Type B pancreatic cell (in vitro differentiated cells): ENCODE measurements at places on chromosomes 13 and 19.

- no peak for DNase-seq
These were observed 10.0 kb downstream of the NDUFB7 start for GRCh38 chr19:14561847-14562351.

- DNase-seq: no peak
These were observed 16.2 kb downstream of the EGLN2 start for GRCh38 chr19:40815223-40815622.

DNA sequence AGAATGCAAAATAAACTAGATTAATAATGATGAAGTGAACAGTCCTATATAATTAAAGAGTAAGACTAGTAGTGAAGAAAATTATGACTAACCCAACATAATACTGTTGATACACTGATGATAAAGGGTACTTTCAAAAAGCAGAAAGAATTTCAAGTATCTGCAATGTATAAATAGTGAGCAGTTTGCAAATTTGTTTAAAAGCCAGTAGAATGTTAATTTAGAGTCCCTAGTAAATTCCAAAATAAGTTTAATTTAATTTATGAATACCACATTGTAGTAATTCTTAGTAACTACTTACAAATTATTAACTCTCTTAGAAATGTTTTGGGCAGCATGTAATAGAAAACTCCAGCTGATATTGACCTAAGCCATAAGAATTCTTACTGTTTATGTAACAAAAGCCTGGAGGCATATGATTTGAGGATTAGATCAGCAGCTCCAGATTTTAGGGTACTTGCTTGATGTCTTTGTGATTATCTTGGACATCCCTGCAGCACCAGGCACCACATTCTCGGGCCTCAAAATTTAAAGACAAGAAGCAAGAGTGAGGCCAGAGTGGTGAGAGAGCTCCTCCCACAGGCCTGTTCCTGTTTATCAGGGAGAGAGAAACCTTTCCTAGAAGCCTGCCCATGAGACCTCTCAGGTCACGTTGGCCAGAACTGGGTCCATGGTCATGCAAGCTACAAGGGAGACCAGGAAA lies 67.6 kb upstream of the TDRD3 start:
- DNase-seq: no peak

DNA sequence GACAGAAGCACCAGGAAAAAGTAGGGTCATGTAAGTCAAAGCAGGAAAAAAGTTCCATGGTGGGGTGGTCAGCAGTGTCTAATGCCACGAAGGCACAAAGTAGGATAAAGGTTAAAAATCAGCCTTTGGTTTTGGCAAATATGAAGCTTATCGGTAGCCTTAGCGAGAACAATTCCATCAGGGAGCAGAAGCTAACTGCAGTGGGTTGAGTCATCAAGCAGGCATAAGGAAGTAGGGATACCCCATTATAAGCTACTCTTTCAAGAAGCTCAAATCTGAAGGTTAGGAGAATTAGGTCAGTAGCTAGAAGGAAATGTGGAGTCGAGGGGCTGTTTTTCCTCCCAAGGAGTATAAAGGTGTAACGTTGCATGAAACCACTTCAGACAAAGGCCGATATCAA lies 57.5 kb upstream of the USPL1 start:
- DNase-seq: no peak

GRCh38 chr13:59885076-59885475 lies 278.7 kb downstream of the DIAPH3 start:
- no peak for DNase-seq

DNA sequence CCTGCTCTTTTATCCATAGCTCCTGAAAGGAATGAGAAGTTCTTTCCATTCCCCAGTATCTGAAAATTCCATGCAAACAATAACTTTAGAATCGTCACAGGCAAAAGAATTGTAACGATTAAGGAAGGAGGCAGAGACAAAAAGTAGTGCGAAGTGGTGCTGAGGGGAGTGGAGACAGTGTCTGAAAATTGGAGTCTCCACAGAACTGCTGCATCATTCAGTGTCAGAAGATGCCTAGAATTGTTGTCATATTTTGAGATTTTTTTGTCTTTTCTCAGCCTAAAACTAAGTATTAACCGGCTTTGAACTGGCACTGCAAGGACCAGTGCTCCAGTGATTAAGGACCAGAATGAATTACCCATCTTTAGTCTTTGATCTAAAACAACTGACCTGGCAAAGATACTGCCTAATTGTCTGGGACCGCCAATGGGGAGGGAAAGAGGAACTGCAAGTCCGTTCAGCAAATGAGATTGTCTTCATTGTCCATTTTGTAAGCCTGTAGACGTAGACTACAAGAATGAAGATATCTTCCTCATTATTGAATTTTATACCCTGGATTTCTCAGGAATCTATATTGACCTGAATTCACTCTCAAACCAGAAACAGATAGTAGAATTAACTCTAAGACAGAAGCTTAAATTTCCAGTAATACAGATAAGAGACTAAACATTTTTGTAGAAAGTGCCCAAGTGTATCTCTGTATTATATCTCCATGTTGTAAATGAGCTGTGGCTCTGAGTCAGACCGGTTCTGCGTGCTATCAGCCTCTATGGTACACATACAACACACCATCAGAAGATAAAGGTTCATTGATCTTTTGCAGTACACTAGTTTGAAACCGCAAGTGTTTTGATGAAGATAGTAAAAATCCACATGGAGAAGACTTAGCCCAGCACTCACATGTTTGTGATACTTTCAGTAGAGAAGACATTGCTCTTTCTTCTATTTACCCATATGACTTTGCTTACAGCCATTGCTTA lies 293.2 kb downstream of the EFNB2 start:
- no peak for DNase-seq

DNA sequence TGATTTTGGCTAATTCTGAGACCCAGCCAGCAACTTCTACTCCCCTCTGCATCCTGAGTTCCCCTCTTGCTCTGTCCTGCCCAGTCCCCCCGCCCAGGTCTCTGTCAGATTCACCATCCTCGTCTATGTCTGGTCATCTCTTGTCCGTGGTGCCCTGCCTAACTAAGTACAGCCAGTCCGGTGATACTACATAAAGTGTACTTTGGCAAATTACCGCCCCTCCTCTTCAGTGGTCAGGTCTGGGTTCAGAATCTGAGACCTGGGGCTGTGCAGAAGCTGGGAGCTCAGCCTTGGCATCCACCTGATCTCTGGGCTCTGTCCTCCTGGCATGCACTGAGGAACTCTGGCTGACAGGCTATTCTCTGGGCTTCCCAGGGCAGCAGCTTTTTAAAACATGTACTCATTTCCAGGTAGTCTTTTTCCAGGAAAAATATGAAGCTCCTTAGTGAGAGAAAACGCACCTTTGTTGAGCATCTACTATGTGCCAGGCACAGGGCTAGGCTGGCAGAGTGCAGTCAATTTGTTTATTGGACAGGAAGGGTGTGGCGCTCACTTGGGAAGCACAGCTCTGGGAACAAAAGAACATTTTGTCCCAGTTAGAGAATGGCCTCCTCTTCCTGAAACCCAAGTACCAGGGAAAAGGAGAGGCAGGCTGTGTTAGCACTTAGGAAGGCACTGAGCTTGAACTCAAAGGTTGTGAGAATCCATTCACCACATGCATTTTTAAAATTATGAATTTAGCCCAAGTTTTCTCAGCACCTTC lies 88.9 kb downstream of the TSHZ3 start:
- peak; percentile 43 for DNase-seq

- DNase-seq: no peak
These were observed 1058.2 kb downstream of the PCDH9 start for GRCh38 chr13:66171920-66172319.

DNA sequence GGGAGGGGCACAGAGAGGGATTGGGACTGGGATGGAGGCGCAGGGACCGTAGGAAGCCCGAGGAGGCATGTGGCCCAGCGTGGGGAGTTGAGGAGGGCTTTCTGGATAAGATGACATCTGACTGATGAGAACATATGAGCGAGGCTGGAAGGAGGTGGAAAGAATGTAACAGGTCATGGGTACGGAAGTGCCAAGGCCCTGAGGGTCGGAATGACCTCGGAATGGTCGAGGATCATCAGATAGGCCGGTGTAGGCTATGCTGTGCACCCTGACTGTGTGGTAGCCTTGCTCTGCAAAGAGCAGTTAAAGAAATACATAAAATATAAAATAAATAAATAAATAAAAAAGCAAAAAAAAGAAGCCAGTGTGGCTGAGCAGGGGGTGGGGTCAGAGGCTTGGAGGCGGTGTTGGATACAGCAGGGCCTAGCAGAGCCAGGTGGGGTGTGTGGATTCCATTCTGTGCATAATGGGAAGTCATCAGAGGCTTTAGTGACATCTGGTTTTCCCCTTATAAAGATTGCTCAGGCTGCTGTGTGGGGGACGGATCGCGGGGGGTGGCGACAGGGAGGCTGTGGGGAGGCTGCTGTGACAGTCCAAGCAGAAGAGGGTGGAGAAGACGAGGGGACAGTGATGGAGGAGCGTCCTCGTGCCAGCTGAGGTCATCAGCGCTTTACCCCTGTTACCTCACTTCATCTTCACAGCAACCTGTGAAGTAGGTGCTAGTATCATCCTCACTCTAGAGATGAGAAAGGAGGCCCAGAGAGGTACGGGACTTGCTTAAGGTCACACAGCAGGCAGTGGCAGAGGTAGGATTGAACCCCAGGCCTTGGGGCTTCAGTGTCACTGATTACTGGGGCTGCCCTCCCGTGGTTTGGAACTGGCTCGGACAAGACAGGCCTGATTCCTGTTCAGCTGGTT lies 5.0 kb downstream of the PAK4 start:
- no peak for DNase-seq

DNA sequence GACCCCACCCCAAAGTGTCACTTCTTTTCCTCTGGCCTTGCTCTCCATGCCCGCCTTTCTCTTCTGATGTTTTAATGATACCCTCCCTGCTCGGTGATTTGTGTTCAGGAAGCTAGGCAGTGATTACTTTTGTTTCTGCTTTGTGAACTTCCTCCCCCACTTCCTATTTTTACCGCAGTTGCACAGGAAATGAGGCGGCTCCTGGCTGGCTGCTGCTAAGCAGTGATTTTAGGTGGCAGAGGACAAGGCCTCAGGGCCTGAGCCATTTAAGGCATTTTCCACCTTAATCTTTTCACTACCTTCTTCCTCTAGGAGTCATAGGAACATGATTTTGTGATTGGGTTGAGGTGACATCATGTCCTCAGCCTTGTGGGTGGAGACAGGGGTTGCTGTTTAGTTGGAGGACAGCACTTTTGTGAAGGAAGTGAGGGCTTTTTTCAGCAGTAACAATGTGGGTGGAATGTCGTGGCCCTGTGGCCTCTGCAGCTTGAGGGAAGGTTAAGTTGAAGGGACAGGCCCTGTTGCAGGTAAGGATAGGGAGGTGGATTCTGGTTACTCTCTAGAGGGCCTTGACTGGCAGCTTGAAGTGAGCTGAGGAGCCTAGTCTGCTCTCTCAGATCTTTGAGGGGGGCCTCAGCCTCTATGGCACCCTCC lies 15.7 kb downstream of the GARRE1 start:
- no peak for DNase-seq

DNA sequence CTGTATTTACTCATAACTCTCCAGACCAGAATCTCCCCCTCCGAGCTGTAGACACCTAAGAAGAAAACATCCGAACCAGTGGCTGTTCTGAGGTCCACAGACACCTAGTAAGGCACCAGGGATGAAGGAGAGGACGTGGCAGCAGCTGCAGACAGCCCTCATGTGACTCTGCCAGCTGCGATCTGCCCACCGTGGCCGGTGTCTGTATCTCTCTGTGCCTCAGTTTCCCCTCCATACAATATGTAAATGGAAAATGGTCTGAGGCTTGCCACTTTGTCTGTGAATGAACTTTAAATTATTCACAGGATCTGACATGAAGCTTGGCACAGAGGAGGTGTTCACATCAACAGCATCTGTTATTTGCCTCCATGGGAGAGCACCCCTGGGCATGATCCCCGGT lies 2.4 kb downstream of the CEACAM4 start:
- peak; percentile 52 for DNase-seq

DNA sequence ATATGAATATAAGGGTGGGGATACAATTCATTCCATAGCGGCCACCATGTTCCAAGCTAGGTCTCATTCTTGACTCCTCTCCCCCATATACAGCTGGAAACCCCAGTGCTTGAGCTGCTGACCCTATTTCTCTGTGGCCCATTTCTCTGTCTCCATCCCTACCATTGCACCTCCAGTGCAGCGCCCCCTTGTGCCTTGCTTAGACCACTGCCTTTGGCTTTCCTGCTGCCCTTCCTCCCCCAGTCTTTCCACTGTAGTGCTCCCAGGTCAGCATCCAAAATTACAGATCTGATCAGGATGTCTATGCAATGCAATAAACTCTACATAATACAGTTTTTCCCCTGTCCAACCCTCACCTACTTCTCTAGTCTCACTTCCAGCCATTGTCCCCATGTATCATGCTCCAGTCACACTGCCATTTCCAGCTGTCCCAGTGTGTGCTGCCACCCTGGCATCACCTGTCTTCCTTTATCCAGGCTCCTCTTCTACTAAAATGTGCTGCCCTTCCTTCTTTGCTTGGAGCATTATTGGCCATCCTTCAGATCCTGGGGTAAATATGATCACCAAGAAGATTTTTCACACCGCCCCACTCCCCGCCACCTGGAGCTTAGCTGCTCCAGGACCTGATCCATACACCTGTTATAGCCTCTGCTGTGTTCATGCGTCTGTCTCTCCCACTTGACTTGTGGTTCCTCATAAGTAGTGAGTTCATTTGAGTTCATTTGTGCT lies 199.4 kb upstream of the IPO5 start:
- no peak for DNase-seq

DNA sequence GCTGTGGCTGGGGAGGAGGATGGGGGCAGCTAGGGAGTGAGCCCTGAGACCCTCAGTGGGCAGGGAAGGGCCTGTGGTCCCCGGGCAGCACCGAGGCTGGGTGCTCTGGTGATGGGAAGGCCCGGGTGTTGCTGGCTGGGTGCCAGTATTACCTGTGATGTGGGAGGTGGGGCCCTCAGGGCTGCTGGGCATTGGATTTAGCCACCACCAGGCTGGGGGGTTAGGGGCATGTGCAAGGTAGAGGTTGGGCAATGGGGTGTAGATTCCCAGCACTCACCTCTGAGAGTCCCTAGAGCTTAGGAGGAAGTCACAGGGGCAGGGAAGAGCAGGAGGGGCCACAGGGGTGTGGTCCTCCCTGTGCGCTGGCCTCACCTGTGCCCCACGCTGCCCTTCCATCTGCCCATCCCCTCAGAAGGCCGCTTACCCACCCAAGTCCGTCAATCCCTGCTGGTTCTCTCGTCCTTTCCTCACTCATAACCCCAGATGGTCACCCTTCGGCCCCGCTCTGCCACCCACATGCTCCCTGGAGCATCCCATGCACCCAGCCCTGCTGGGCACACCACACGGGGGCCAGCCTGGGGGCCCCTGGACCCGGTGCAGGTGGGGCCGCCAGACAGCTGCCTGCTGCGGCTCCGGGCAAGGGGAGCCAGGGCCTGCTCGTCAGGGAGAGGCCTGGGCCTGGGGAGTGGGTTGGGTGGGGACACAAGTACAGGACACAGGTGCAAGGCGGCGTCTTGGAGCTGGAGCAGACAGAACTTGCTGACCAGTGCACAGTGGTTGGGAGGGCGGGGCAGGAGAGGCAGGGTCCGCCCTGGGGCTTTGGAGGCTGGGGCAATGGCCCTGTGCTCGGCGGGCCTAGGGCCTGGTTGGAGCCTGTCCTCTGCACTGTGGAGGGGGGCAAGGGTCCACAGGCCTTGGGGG lies 12.5 kb downstream of the EPN1 start:
- DNase-seq: no peak

- DNase-seq: no peak
These were observed 676.2 kb downstream of the GPC5 start for GRCh38 chr13:92074658-92075057.

GRCh38 chr19:3253270-3253669 lies 28.8 kb downstream of the CELF5 start:
- no peak for DNase-seq
